Aortic smooth muscle cell (primary cell): ENCODE measurements at places on chromosomes 13 and 19. TPM values are rescaled to one million over a fixed set of nuclear protein-coding genes. Genes with fewer than 3 reads are reported as not detected.

SPATA13 gene
- total RNA-seq: 9.6 and 12.2 TPM in 2 replicates

OR7G1 gene
- not detected in 2 replicates for total RNA-seq

SKA3 gene
- total RNA-seq: 5.3 TPM in 2 replicates

MYDGF gene
- 263 and 266 TPM in 2 replicates for total RNA-seq

PABPC3 gene
- total RNA-seq: 0.12 and 0.13 TPM in 2 replicates

FOXA3 gene
- not detected in 2 replicates for total RNA-seq
